ENCODE measurements at places on chromosomes 1 and 21.

DNA sequence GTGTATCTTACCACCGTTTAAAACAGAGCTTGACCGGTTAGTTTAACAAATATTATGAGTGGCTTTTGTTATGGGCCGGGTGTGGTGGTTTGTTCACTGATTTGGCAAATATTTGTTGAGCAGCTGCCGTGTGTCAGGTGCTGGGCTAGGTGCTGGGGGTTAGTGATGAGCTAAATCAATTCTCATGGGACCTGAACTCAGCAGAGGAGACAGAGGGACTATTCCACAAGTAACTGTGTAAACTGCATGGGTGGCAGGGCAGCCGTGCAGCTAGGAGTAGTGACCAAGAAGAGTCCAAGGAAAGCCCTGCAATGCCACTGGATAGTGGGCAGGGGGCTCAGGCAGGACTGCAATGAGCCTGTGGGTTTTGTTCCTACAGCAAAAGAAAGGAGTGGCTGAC is 11.2 kb upstream of the C2CD2 start:
- no peak for DNase-seq

- no peak for DNase-seq
Measured at GRCh38 chr1:53293123-53293522, 34.7 kb downstream of the LRP8 start.

- DNase-seq = no peak
Measured at GRCh38 chr1:220420726-220421125, 107.2 kb upstream of the MARK1 start.

DNA sequence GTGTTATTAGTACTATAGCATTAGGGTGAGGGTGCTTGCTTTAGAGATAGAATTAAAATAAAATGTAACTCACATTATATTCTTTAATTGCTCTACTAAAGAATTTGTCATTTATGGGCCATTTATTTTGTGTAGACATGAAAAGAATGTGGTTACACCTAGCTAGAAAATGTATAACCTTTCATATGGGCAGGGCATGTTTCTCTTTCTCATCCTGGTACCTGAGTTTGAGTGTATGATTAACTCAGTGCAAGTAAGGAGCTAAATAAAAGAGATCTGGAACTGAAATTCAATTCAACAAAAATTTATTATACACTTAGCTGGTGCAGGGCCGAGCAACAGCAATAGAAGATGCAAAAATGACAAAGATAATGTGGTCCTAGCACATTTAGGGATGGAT is 47.4 kb downstream of the MAP3K7CL start:
- DNase-seq = no peak

- DNase-seq = no peak
Measured at GRCh38 chr1:23727362-23727811, 15.9 kb upstream of the ELOA start.

DNA sequence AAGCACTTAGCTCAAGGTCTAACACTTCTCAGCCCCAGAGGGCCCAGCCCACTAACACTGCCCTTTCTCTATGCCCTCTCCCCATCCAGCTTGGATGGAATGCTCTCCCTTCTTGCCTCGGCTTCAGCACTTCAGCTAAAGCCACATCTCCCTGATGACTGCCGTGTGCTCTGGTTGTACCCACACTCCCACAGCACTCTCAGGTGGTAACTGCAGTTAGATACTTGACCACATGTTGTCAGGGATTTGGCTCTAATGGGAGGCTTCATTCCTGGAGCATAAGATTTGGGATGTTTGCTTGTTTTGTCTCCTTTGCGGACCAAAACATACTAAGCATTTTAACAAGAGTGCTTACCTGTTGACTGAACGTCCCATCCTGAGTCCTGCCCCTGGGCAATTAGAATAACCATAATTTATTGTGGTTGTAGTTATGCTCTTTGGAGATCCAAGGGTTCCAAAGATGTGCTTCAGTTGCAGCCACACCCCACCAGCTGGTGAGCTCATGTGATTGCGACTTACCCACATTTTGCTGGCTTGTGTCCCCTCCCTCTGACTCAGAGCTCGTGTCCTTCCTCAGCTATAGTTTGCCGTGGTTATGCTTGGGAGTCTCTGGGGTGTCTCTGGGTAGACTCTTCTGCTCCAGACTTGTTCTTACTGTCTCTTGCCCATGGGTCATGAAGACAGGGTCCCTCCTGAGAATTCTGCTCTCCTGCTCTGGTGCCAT is 7.7 kb upstream of the SLC26A9 start:
- no peak for DNase-seq

DNA sequence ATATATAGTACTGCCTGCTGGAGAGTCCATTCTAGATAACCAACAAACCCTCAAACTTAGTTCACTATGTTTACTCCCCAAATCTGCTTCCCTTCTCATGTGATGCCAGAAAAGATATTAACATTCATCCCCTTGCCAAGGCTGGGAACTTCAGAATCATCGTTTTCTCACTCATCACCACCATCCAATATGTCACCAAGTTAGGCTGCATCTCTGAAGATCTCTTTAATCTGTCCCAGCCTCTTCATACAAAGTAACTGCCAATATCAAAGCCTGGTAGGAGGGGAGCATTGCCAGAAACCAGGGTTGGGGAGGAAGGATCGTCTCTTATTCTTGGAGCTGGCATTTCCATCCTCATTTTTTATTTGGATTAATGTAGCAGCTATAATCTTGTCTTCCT is 71.6 kb downstream of the XCL2 start:
- DNase-seq = no peak

DNA sequence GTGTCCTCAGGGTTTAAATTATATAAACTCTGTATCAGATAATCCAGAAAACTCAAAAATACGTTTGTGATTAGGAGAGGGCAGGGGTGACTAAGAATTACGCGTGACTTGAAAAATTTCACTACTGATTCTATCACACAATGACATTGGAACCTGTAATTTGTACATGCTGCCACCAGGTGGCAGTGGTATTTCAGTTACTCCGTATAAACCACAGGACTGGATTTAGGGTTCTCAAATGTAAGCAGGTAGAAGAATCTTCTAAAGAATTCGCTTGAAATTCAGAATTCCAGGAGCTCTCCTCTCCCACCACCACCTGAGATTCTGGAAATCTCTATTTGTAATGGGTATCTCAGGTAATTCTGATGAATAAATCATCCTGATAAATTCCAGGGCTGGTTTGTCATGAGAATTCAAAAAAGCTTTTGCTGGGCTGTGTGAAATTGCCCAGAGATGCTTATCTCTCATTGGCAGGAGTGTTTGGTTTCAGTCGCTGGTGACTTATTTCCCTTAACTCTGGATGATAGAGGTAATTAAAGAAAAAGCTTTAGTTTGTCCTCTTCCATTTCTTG is 1.7 kb upstream of the KRTAP7-1 start:
- DNase-seq = no peak

DNA sequence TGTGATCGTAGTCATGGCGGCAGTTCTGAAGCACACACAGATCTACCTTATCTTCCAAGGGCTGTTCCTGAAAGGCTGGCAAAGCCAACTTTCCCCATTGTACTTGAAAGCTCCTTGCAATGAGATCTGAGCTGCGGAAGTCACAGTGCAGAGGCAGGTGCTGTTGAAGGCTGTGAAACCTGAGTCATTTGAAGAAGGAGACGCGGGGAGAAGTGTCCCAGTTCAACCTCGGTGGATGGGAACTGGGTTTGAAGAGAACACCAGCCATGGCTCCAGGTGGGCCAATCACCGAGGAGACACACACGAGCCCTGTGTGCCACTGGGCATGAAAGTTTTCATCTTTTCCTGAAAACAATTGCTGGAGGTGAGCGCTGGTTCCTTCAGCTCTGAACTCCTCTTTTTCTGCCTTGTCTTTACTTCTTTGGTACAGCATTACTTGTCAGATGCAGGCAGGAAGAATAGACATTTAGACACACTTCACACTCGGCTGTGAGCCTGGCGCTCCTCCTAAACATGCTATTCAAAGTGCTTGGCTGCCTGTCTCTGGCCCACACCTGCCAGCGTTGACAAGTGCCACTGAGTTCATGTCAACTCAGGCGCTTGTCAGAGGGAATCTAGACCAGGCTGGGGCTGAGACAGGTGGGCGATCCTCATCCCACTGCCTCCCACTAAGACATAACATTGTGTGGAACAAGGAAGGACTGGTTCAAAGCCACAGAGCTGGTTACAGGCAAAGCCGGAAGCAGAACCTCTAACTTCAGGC is 25.7 kb upstream of the PDE9A start:
- DNase-seq = no peak
